ENCODE measurements at places on chromosomes 11 and 22.

DNA sequence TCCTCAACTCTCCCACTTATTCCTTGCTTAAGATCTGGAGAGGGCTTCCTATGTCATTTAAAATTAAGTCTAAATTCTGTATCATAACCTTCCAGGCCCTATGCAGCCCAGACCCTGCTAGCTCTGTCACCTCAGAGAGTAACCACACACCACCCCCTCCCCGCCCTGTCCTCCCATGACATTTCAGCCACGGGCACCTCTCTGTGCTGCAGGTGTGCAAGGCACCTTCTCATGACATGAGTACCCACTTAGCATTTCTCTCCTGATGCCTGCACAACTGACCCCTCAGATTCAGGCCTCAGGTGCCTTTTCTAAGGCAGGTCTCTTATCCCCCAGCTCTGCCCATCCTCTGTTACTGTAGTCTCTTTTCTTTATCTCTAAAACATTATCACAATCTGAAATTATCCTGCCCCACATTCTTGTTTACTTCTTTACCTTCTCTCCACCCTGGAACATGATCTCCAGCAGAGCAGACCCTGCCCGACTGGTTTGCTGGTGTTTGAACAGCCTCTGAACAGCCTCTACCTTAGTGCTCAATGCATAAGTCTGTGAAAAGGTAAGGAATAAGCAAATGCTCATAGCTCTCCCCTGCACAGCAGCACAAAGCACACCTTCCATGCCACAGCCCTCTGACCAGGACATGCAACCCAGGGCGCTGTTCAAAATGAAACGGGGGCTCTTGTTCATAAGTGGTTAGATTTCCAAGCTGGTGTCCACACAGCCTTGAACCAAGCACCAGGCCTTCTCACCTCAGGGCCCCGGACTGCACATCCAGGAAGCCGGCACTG lies 196.1 kb upstream of the B3GAT1 start:
- no peak for DNase-seq

DNA sequence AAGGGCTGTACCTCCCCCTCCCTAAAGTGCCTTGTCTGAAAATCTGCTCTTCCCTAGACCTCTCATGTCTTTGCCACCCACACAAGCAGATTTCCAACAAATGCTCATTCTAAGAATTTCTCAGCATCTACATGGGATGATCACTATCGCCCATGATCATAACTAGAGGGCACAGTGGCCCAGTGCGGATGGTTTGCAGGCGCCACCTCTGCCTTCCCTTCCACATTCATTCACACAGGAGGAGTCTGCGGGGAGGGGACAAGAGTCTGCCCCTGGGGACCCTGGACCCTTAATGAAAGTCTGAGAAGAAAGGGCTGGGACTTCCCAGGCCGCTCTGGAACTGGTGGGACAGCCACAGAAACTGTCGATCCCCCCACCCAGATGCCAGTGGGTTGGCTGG lies 28.9 kb downstream of the KCTD17 start:
- no peak for DNase-seq

GRCh38 chr11:10441652-10442503 lies 13.2 kb upstream of the AMPD3 start:
- DNase-seq = no peak

- no peak for DNase-seq
Observed at GRCh38 chr11:96219981-96220623, 122.9 kb downstream of the MAML2 start.

DNA sequence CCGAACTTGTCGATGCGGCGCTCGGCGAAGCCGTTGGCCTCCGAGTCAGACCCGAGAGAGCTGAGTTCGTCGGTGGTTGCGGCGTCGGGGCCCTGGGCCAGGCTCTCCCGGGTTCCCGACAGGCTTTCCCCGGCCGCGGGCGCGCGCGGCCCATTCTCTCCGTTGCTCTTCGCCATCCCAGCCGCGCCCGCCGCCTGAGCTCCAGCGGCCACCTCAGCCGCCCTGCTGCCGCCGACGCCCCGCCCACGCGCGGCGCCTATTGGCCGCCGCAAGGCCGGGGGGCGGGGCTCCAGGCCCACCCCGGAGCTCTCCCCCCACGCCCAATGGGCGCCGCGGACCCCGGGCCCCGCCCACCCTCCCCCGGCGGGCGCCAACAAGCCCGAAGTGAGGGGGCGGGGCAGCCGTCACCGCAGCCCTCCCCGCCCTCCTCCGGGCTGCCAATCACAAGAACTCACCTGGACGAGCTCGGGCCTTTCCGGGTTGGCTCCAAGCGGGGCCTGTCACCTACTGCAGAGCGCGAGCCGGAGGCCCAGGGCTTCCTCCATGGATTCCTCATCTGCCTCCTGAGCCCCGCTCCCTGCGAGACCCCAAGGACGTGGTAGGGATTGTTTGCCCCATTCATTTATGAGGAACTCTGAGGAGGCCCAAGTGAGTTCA lies at the start of gene TBC1D10A:
TSS of gene TBC1D10A (minus strand) at position 236 of the 657 bp plus-strand sequence. CDS start at position 176, 60 bp downstream.
- DNase-seq = peak; percentile 95

- DNase-seq = no peak
Observed at GRCh38 chr11:75142714-75143419, 8.0 kb upstream of the SLCO2B1 start.

- DNase-seq = no peak
Observed at GRCh38 chr11:33932721-33933120, 40.8 kb upstream of the LMO2 start.

GRCh38 chr22:38706101-38706900 lies 557 bp downstream of the GTPBP1 start:
- DNase-seq = peak; percentile 44

DNA sequence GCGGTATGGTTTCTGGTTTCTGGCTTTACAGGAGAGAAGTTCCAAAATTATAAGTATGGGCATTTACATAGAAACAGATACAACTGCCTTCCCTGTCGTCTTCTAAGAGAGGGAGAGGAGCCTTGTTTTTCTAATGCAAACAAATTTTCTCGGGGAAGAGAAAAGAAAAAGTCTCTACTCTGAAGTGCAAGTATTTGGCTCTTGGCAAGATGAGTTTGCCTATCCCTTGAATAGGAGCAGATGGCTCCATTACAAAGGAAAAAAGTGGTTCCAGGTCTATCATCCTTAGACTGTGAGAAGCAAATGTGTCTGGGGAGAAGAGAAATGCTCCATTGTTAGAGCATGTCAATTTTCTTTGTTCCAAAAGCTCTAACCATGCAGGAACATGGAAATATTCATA lies 455.6 kb downstream of the BUD13 start:
- no peak for DNase-seq

DNA sequence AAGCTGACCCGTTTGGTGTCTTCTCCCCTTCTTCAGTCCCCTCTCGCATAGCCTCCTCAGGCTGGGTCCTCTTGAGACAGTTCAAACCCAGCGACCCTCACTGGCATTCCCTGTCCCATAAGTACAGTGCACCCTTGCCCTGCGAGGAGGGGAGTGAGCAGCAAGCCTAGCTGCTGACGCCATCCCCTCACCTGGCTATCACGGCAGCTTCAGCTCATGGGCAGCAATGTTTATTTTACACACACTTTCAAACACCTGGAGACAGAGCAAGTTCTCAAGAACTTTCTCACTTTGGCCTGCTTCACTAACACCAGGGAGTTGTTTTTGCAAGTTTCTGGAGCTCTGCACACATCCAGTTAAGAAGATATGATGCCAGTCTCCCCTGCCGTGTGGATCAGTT lies 189.6 kb upstream of the E2F8 start:
- DNase-seq = no peak

DNA sequence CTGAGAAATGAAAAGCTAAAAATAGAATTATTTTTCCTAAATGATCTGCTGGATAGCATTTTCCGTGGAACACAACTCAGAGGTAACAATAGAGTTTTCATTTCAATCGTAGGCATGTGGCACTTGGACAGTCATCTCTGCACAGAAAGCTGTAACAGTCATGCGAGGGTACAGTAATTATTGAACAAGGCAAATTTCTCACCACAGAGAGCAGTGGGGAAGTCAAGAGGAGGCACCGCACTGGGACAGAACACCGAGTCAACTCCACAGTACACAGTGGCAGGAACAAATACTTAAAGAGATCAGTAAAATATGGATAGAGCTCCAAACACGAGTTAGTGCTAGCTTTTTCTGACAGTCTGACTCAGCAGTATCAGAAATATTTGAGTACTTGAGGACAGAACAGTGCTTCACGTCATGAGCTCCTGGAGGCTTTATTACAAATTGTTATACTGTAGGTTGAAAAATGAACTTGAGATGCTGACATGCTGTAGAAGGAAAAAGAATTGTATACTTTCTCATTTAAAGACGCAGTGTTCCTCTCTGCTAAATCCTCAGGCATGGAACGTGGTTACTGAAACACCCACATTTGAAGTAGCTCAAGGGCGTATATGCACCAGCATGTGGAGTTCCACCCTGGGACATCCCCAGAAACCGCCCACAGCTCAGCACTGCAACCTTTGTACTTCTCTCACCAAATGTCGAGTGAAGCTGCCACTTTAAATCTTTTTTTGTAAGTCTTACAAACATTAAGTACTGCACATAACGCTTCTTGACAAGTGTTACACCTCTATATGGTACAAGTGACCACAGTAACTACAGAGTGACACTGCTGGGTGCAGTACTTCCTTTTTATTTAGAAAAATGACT lies 27.4 kb upstream of the YPEL1 start:
- no peak for DNase-seq

DNA sequence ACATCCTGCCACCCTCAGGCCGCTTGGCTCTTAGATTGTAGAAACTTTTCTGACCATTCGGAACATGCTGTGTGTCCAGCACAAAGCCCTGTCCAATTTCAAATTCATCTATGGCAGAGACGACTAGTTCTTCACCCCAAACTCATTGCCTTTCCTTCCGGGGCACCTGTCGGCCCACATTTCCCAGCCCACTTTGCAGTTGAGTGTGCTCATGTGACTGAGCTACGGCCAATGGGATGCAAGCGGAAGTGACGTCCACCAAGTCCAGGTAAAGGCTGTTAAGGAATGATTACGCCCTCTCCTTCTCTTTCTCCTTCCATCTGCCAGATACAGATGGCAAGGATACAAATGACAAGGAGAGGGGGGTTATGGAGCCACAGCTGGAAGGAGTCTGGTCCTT lies 32.5 kb downstream of the SYT13 start:
- DNase-seq = no peak

DNA sequence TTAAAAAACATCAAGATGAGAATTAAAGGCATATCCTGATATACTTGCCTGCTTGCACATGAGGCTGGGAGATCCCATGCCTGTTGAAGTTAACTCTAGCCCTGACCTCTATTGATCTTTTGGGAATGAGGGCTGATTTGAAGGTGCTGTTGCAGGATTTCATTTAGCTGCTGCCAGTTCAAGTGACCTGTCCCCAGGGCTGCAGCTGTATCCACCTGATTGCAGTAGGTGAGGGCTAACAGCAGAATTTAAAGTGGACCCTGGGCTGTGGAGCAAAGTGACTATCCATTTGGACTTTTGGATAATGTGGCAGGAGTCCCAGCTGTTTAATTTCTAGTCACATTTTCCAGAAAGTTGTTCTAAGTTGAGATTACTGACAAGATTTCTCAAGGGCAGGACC lies 50.8 kb upstream of the HORMAD2 start:
- DNase-seq = no peak

DNA sequence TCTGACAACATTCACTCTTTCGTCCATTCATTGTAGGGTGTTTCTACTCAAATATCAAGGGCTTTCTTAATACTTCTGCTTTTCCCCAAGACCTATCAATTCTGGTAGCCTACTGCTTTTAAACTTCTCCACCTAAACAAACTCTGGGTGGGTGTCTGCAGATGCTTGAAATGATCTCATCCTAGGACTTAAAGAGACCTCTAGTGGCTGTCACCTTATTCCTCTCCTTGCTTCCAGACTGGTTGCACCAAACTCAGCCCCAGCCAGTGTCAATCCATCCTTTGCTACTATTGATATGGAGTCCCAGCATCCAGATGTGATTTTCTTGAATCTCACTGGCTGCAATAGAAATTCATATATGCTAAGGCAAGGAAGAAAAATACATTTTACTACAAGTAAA lies 274.7 kb downstream of the NXPE2 start:
- DNase-seq = no peak

DNA sequence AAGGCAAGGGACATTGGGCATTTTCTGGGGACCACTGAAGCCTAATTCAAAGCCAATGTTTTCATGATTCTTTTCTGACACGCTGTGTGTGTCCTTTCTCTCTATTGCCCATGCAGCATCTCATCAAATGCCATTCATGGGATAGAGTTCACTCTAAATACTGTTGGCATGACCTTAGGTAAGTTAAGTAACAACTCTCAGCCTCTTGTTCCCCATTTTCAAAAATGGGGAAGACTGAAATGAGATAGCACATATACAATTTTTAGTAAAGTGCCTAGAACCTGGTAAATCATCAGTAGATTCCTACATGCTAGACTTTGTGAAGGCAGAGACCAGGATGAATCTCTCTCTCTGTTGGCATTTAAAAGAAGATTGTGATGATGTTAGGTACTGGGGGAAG lies 12.7 kb upstream of the OR52K2 start:
- no peak for DNase-seq

- DNase-seq = no peak
Observed at GRCh38 chr22:24928322-24928721, 18.2 kb downstream of the LHFPL7 start.

DNA sequence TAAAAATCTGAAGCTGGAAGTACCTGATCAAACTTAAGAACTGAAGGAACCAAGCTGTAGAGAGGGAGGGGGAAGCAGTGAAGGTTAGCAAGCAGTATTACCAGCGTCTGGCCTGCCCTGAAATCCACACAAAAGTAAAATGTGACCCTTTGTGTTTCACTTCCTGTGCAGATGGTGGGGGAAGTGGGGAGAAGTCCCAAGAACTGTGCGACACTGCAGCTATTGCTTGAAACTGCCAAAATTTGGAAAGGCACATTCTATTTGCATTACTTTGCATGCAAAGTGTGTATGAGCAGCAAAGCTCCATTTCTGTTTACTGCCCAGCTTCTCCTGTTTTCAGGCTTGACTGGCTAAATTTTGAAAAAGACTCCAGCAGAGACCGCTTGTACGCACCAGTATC lies 72.1 kb upstream of the BMAL1 start:
- DNase-seq = no peak

DNA sequence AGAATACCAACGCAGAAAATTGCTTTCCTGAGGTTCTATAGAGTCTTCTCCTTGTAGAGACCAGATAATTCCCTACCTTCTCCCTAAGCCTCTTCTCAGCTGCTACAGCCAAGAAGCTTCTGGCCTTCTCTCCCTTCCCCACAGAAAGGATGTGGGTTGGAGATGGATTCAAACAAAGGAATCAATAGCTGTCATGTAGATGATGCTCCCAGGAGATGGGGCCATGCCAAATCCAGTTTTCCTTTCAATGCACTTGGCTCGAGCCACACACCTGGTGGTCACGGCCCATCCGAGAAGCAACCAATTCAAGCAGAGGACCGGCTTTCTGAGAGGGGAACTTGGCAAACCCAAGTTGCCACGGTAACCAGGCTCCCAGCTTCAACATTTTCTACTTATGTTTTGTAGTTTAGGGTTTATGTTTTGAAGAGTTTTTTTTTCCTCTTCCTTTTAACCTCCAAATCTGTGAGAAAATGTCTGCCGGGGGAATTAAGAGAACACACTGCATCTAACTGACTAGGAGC lies 31.3 kb upstream of the OPCML start:
- no peak for DNase-seq

- peak; percentile 47 for DNase-seq
Observed at GRCh38 chr11:70128435-70128906, 50.4 kb downstream of the ANO1 start.
